Stimulated activated CD4-positive, alpha-beta T cell treated with anti-CD3 and anti-CD28 coated beads, Interleukin-2, amount 100 ng/mL, for 24 hours (primary cell): ENCODE measurements at places on chromosomes 11 and 22.

- DNase-seq, result no peak
Measured at GRCh38 chr11:71431271-71431670, 16.9 kb downstream of the DHCR7 start.

- no peak for DNase-seq
Measured at GRCh38 chr11:11987503-11988022, 20.9 kb downstream of the DKK3 start.

- DNase-seq, result no peak
Measured at GRCh38 chr11:12088047-12088481, 22.3 kb upstream of the MICAL2 start.

GRCh38 chr11:75337195-75337654 is 14.2 kb downstream of the ARRB1 start:
- no peak for DNase-seq

- DNase-seq, result no peak
Measured at GRCh38 chr11:86126862-86127261, 58.0 kb upstream of the PICALM start.

GRCh38 chr22:43996170-43996980 is 27.7 kb upstream of the PARVB start:
- DNase-seq, result peak; percentile 74

GRCh38 chr11:1786466-1786865 is 22.7 kb upstream of the CTSD start:
- DNase-seq, result no peak

- DNase-seq, result no peak
Measured at GRCh38 chr11:12695221-12695794, 21.1 kb downstream of the TEAD1 start.

GRCh38 chr11:116172851-116173250 is 599.9 kb downstream of the BUD13 start:
- no peak for DNase-seq

- DNase-seq, result no peak
Measured at GRCh38 chr11:83235825-83236224, 42.3 kb downstream of the ANKRD42 start.

DNA sequence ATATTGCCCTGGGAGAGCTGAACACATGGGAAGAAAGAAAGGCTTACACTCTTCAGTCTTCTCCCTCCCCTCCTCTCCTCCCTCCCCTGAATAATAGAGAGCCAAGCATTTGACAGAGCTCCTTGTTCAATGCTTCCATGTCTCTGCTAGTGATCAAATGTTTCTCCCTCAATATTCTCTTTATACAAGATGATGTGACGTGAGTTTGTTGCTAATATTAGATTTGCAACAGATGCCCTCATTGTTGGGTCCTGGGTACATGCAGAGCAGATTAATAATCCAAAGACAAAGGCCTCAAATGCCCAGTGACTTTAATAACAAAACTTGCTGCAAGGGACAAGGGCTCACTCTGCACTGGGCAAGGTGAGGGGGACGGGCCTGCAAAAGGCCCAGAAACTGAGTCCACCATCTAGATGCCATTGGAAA is 7.1 kb upstream of the ENDOD1 start:
- no peak for DNase-seq

GRCh38 chr11:132343445-132344175 is 973.2 kb downstream of the NTM start:
- no peak for DNase-seq

DNA sequence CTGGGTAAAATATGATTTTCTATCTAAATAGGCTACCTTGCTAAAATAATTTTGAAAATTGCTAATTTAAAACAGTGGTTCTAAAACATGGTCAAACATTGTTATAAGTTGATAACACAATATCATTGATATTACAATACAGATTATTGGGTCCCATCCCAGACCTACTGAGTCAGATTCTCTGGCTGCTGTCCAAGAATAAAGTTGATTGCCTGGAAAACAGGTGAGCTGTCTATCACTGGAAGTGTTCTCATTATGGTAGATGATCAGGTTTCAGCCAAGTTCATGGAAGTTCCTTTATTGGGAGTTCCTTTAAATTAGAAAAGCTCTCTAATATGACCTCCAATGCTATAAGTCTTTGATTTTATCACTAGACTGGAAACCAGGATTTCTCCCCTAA is 52.3 kb downstream of the SC5D start:
- no peak for DNase-seq

- no peak for DNase-seq
Measured at GRCh38 chr22:23622634-23623033, 9.5 kb downstream of the DRICH1 start.
